ENCODE measurements at places on chromosomes 12 and 14. TPM values are rescaled to one million over a fixed set of nuclear protein-coding genes. Genes with fewer than 3 reads are reported as not detected.

Gene ASIC1
- 4.1 TPM for total RNA-seq

Gene CLEC2A
- not detected for total RNA-seq

Gene RIPK3
- total RNA-seq: 6.5 TPM

Gene PRPH
- 0.59 TPM for total RNA-seq

Gene ABCD2
- total RNA-seq: 8.0 TPM

Gene CRIP2
- 843 TPM for total RNA-seq

- peak; percentile 60 for DNase-seq
These were observed 283.5 kb downstream of the KSR2 start for GRCh38 chr12:117685110-117685926.

GRCh38 chr12:3252450-3252891 is 175.3 kb downstream of the TSPAN9 start:
- DNase-seq: peak; percentile 90

DNA sequence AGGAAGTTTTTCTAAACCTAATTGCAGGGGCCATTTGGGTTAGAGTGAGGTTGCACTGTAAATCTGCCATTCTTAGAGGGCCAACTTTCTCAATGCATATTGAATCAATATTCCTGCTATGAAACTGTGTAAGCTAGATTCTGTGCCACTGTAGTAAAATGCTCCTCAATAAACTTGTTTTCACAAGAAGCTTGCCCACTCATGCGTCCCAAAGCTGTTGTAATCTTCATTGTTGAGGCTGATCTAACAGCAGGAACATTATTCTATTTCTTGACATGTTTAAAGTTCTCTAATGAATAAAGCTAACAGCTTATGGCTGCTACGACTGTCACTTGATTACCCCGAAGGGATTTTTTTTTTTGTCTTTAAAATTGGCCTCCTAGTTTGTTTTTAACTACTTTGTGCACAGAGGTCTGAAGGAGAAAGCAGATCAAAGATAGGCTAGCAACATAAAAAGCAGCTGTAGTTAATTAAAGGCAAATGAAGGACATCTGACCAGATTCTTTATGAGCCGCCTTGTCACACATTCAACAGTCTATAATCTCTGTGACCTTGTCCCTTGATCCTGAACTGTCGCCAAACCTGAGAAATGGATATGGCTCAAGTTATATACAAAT is 243.7 kb downstream of the PAX9 start:
- no peak for DNase-seq

DNA sequence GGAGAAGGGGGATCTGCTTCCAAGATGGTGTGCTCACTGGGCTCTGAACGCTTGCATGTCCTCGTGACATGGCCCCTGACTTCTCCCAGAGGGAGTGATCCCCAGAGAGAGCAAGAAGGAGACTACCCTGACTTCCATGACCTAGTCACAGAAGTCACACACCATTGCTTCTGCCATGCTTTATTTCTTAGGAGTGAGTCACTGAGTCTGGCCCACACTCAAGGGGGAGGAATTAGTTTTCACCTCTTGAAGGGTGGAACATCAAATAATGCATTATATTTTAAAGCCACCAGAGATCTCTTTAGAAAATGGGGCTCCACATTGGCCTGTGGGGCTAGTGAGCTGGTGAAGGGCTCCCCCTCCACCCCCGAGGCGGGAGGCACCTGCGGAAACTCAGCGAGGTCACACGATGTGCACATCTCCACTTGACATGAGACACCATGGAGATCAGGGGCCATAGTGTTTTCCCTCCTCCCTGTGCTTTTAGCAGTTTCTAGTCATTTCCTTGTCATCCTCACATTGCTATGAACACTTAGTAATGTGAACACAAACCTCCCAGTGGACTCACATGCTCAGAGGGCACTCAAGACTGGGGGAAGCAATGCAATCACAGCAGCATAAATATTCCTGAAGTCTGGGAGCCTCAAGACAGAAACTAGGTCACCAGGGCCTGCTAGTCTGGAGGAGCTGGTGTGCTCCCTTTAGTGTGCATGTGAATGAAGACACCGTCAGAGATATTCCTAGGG is 87.4 kb upstream of the FZD10 start:
- DNase-seq: no peak

DNA sequence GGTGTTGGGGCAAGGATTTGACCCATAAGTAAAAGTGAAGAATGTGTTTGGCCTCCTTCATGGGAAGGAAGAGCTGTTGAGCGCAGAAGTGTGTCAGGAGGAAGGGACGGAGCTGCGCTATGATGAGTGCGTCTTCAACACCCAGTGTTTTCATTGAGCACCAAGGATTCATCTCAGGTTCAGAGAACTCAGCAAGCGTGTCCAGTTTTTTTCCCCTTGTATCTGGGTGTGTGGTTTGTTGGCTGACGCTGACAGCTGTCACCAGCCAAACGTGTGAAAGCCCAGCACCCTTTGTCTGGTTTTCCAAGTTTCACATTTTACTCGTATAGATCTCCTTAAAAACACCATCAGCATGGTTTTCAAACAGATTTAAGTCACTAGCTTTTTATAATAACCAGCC is 12.3 kb downstream of the EP400 start:
- DNase-seq: no peak

GRCh38 chr12:90090929-90091651 is 382.5 kb upstream of the ATP2B1 start:
- peak; percentile 56 for DNase-seq

GRCh38 chr14:28055008-28055407 is 711.6 kb upstream of the FOXG1 start:
- no peak for DNase-seq

DNA sequence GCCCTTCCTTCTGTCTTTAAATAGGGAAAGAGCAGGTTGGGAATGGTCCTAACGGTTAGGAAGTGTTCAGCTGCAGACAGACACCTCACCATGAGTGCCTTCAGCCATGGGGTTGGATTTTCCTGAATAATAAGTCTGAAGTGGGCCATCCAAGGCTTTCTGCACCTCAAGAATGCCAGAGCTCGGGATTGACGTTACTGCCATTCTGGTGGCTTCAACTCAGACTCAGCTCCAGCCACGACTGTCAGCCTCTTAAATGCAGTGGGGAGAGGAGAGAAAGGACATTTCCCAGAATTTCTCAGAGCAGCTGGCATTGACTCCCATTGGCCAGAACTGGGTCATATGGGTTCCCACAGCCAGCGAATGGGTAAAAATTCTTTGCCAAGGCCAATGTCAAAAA is 363.4 kb downstream of the MED13L start:
- no peak for DNase-seq

DNA sequence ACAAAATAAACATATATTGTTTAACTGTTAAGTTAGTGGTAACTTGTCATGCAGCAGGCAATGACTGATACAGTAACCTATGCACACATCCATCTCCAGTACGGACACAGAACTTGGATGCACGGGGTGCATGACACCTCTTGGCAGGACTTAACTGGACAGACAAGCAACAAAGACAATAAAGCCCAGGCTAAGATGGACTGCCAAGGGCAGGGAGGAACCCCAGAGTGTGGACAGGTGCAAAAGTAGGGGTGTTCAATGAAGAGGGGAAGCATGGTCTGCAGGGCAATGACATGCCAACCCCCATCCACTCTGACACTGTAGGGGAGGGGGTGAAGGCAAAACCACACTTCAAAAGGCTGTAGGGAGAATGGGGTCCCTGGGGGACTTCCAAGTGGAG is 11.7 kb downstream of the SSH1 start:
- DNase-seq: no peak

DNA sequence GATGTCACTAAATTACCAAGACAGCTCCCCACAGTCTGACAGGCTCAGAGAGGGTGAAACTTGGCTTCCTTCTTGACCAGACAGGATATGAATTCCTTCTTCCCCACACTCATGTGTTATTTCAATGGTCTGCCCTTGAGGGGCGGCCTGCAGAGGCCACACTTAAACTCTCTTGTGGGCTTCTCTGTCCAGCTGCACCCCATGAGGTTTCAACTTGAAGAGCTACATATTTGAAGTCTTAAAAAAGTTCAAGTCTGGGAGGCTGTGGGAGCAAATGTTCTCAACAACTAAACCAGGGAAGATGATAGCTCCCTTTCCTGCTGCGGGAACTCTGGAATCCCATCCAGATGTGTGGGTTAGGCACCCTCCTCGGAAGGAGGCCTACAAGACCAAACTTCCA is 98.3 kb downstream of the TTC7B start:
- DNase-seq: no peak

DNA sequence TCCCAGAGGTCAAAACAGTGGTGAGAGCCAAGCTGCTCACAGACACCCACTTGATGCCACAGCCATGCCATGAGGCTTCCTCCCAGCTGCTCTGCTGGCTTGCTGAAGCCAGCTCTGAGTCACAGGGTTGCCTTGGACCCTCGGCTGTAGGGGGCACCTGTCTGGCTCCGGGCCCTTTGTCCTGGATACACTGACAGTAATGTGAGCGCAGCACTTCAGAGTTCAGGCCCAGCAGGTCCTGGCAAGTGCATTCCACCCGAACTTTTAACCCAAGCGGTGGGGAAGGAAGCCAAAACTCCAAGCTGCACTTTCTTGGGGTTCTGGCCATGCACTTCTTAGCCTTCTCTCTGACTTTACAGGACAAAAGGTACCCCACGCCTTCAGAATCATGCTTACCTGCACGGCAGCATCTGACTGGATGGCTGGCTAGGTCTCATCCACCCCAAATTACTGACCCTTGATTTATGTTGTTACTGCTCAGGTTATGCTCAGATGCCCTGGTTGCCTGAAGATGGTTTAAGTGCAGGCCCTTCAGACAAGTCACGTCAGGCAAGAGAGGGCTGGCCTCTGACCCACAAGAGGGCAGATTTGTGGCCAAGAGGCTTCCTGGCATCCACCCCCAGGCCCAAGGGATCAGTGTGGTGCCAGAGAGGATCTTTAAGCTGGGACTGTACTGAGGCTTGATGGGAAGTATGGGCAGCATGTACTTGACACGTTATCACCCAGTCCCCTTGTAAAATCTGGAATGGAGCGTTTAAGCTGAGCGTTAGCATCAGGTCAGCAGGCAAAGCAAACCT is 24.8 kb downstream of the SLC25A29 start:
- DNase-seq: no peak

DNA sequence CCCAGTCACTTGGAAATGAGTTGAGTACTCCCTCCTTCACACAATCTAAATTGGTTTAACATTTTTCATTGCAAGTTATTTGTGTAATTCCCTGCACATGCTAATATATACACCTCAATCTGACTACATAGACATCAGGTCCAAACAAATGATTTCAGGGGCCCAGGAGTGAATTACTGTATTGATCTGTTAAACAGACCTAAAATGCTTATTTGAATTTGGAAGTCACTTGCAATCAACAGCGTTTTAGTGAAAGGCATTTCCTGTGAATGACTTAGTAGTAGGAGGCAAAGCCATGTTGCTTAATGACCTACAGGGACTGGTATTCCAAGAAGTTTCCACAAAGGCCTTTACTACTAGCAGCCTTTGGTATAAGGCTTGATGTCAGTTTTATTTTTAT is 22.6 kb upstream of the SLC15A5 start:
- no peak for DNase-seq

GRCh38 chr14:102873546-102874061 is 48.9 kb upstream of the AMN start:
- no peak for DNase-seq

DNA sequence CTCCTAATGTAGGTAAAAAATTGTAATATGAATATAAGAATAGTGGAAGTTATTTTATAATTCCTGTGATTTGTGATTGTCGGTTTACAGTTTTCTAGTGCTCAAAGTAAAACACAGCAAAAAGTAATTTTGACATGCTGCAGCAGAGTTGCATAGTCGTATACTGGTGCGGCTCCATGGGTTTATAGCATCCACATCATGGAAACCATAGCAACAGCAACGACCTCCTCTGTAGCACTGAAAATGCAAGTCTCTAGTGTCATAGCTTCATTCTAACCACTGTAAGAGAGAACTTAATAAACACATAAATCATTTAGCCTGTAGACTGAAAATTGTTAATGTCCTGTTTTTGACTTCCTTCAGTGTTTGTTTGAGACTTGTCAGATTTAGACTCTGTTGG is 574.3 kb downstream of the KCNH5 start:
- no peak for DNase-seq

DNA sequence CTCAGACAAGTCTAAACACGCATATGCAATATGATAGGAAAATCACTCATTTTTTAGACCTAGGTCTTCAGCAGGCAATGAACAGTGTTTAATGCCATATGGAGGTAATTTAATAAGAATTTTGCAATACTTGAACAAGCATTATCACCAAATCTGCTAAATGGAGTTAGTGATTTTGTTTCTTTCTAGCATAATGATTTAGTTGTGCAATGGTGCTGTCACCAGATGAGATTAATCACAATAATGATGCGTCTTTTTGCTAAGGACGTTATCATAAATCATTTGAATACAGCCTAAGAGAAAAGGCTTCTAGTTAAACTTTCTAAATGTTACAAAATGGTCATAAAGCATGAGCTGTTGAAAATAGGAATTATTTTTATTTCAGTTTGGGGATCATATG is 170.0 kb upstream of the SLC16A7 start:
- DNase-seq: no peak

- no peak for DNase-seq
These were observed 974.5 kb upstream of the FLRT2 start for GRCh38 chr14:84555493-84555892.

- DNase-seq: no peak
These were observed 462 bp downstream of the KNTC1 start for GRCh38 chr12:122527478-122527944.

DNA sequence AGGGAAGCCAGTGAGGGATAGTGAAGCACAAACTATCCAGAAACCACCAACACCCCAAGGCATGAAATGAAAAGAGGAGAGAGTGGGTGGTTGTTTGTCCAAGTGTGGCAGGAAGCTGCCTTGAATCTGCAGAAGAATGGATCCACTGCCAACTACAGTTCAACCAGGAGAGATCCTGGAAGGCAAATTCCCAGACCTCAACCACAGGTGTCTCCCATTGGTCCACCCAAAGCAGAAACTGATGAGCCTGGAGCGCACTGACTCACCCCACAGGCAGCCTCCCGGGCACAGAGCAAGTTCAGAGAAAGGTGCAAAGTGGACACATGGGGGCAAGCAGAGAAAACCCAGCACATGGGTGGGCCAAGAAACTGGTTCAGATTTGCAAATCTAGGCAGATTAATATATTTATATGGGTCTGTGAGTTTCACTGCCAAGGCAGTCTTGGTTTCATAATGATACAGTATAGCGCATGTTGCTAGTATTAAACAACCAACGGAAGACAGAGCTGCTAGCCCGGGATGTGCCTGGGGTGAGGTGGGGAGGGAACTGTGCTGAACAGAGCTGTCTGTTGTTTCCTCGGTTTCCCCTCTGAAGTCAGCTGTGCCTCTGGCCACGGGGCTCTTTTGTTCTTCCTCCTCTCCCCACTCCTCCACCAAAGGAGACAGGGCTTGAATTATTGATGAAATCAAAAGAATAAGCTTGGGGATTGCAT is 416.2 kb upstream of the CCDC196 start:
- DNase-seq: no peak

Data from left cardiac atrium (tissue), 4 donors.